ENCODE measurements at places on chromosomes 11 and 22.

DNA sequence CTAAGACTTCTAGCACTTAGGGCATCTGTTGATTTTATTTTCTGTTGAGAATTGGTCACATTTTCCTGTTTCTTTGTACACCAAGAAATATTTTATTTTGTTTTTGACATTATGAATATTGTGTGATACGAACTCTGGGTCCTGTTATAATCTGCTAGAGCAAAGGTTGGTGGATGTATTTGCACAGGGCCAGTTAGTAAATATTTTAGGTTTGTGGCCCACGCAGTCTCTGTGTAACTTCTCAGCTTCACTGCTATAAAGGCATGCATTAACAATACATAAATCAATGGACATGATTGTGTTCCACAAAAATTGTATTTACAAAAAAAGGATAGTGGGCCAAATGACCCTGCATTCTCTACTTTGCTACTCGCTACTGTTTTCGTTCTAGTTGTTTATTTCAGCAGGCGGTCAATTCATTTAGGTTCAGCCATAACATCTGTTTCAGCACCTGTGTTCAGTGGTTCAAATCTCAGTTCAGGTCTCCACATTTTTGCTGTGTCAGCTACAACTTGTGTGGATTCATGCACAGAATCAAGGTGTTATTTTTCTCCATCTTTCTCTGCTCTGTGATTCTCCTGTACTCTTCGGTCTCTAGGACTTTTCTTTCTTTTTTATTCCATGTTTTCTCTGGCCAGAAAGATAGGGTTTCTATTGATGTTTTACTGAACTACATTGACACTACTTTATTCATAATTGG lies 786.2 kb downstream of the ETS1 start:
- DNase-seq = no peak
- no peak overlapping the region for H3K27ac ChIP-seq
- peaks cover 3% of the 10 kb centered on the region for H3K27me3 ChIP-seq
- H3K4me3 ChIP-seq = no peak overlapping the region

- no peak overlapping the region for H3K27ac ChIP-seq
- H3K36me3 ChIP-seq = peaks cover 32% of the 10 kb centered on the region
- no peak for DNase-seq
- peaks cover 23% of the 10 kb centered on the region for H3K4me1 ChIP-seq
Observed at GRCh38 chr11:68036717-68037239, 2.0 kb upstream of the TCIRG1 start.

DNA sequence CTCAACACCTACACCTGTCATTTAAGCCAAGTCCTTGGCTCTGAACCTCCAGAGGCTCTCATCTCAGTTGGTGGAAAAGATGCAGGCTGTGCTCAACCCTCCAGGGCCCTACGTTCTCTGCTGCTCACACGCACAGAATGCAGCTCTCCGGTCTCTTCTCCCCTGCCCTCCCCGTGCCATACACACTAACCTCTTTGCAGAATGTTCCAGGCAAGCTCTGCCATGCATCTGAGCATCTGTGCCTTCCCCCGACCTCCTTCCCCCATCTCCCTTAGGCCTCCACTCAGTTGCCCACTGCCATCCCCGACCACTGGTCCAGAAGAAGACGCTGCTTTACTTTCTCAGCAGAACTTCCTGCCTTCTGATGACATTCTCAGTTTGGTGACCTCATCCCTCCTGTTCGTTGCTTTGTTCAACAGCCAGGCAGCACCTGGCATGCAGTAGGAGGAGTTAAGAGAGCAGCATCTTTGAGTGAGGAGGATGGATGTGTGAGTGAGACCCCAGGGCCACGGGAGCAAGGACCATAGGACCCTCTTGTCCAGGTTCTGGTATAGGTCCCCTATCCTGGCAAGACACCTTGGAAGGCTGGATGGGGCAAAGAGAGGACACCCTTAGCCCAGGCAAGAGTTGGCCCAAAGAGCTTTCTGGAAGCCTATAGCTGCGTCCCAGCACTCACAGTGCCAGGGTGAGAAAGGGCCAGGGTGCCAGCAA lies 598.0 kb downstream of the BRD1 start:
- H3K36me3 ChIP-seq = no peaks in the 10 kb centered on the region
- H3K27me3 ChIP-seq = no peaks in the 10 kb centered on the region
- no peak overlapping the region for H3K27ac ChIP-seq
- no peak for DNase-seq
- no peaks in the 10 kb centered on the region for H3K4me1 ChIP-seq
- no peak overlapping the region for H3K4me3 ChIP-seq

GRCh38 chr11:19102521-19102900 lies 14.5 kb upstream of the ZDHHC13 start:
- H3K4me1 ChIP-seq = no peaks in the 10 kb centered on the region
- peaks cover 21% of the 10 kb centered on the region for H3K27me3 ChIP-seq

DNA sequence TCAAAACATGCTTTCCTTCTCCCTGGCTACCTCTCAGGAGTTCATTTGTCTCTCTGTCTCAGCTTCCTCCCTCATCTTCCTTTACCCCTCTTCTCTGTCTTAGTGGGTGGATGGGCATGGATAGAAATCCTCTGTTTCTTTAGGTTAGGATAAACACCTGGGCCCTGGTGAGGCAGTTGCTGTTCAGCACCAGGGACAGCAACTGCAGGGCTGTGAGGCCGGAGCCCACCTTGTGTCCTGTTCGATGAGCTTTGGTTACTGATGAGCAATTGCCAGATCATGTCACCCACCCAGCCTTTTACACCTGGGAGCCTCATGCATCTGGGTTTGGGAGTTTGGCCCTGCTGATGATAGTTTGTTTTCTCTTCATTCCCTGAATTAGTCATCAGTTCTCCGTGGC lies 6.1 kb upstream of the CRYBB3 start:
- H3K27ac ChIP-seq = no peak overlapping the region
- no peak overlapping the region for H3K4me3 ChIP-seq
- no peaks in the 10 kb centered on the region for H3K36me3 ChIP-seq
- no peaks in the 10 kb centered on the region for H3K27me3 ChIP-seq
